ENCODE measurements at places on chromosomes 7 and 10. TPM values are rescaled to one million over a fixed set of nuclear protein-coding genes. Genes with fewer than 3 reads are reported as not detected.

Gene MRPS33
- 47.4 TPM for total RNA-seq

Gene C10orf71
- total RNA-seq, result 45.6 TPM

Gene CSGALNACT2
- 12.3 TPM for total RNA-seq

Gene DGKI
- total RNA-seq, result 0.02 TPM

Gene SMARCD3
- 86.3 TPM for total RNA-seq

Gene CALML5
- total RNA-seq, result not detected

Gene PRR15
- not detected for total RNA-seq

Gene TEX36
- total RNA-seq, result not detected

Gene CFAP69
- 4.9 TPM for total RNA-seq

Gene ABCC2
- total RNA-seq, result 1.5 TPM

Gene LIPJ
- total RNA-seq, result not detected

Gene PALS2
- total RNA-seq, result 17.3 TPM

Gene CNPY1
- total RNA-seq, result not detected

Gene ZNF727
- total RNA-seq, result 3.3 TPM

Gene GNAI1
- total RNA-seq, result 7.3 TPM

- DNase-seq, result no peak
Observed at GRCh38 chr10:990808-991207, 2.6 kb downstream of the GTPBP4 start.

DNA sequence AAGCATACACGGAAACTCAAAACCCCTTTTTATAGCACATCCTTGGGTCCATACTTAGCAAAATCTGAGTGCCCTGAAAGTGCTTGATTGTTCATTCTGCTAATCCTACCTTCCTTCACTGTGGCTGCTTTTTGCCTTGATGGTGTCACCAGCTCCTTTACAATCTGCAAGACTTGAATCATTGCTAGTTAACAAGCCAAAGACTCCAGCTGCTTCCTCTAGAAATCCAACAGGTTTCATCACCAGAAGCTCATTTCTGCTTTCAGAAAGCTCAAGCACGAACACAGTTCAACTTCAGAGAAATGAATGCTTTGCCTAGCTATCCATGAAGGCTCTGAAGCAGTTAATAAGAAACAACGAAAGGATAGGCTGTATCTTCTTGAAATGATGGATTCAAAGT is 38.0 kb downstream of the USP6NL start:
- DNase-seq, result no peak

DNA sequence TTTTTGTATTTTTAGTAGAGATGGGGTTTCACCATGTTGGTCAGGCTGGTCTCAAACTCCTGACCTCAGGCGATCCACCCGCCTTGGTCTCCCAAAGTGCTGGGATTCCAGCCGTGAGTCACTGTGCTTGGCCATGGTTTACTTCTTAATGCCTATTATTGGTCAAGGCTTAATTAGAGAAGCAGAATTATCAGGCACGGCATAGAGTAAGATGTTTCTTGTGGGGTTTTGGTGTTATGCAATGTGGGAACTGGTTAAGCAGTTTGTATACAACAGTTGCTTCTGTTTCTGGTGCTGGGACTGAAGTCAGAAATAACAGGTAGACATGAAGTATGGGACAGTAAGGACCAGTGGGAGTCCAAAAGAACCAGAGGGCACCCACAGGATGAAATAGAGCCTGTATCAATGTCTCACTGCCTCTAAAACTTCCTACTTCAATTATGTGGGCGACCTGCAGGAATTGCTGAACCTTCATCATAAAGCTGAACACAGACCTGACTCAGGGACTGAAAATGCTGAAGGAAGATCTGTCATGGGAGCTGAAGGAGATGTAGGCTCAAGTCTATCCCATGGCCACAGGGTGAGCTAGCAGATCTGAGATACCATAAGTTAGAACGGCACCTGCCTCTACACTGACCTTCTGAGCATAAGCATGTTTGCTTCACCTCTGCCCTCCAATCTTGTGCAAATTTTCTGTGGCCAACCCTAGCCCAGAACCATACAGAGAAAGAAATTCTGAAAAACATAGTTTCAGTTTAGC is 38.3 kb upstream of the VCL start:
- DNase-seq, result no peak

DNA sequence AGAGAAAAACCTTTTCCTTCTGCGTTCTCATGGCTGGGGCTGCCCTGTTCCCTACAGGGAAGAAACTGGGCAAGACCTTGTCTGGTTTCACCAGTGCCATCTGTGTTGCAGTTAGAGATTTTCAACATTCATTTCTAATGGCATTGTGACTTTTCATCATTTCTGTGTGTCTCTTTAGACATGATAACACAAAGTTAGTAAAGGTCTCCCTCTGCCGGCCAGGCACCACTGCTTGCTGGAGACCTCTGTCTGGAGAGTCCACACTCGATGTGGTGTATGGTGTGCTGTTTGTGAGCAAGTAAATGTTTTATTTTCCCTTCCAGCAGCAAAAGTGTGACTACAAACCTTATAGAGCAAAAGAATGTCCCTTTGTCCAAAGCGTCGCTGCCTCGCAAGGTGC is 213.5 kb downstream of the PAXIP1 start:
- DNase-seq, result no peak

- DNase-seq, result no peak
Observed at GRCh38 chr10:101063548-101064414, 2.0 kb downstream of the KAZALD1 start.

DNA sequence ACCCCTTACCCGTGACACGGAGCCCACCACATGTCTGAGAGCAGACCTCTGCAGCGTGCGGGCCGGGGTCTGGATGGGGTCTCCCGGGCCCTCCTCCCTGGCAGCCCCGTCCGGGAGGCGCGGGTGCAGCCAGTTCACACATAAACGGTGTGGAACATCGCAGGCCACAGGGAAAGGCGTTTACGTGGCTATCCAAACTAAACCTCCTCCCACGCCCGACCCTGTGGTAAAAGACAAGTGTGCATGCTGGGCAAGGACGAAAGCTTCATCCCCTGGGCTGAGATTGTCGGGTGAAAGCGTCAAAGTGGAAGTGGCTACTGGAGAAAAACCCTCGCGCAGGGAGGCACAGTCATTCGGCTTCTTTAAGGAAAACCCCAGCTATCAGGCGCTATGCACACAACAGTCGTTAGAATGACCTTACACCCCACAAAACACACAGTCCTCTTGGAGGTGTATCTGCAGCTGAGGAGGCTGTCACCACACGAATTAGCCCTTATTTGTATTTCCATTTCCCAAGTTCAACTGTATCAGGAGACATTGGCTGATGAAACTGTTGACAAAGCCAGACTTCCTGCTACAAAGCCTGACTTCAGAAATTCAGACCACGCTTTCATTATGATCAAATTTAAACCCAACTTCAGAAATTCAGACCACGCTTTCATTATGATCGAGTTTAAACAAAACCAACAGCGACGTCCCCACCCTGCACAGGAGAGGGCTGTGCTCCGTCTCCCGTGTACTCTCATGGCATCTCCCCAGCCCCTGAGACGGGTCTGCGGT is 15.3 kb downstream of the GPER1 start:
- no peak for DNase-seq

GRCh38 chr7:35250941-35251340 is 3.0 kb downstream of the TBX20 start:
- no peak for DNase-seq

- no peak for DNase-seq
Observed at GRCh38 chr7:152702-153391, 39.5 kb upstream of the FAM20C start.

DNA sequence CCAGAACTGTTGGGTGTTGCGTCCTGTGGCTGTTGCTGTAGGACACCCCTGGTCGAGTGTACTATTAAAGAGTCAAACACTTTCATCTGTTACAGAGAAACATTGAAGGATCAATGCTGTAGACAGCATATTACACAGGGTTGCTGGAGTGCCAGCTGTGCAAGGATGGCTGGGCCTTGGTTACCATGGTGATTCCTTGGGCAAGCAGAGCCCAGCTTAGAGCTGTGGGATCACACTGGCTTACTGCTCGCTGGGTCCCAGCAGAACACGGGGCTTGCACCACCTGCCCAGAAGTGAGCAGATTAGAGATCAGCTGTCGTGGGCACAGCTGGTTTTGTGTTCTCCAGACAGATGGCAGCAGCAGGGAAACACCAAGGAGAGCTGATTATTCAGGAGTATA is 76.0 kb downstream of the GPR141 start:
- DNase-seq, result no peak

DNA sequence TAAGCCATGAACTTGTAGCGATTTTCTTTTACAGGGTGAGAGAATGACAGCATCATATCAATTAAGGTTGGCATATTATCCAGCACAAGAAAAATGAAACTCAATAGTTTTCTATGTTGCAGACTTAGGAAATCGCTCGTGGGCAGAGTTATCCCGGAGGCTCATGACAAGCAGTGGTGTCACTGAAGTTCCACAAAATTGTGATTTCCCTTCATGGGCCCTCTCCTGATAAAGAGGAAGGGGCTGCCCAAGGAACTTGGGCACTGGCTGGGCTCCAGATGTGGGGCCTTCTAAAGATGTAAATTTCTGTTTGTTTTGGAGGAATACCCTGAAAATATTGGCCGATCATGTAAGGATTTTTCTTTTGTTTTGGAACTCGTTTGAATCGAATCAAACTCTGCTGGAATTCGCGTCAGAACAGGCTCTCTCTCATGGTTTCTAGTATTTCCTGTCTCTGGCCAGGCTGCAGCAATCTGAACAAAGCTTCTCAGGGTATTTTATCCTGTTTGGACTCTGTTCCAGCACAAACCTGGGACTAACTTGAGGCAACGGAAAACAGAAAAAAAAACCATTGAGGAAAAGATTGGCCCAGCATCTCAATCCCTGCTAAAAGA is 340.6 kb upstream of the NRP1 start:
- DNase-seq, result no peak

- DNase-seq, result no peak
Observed at GRCh38 chr10:131818510-131819234, 82.1 kb upstream of the PPP2R2D start.

GRCh38 chr7:47557694-47558670 is 23.9 kb downstream of the TNS3 start:
- DNase-seq, result peak; percentile 27

DNA sequence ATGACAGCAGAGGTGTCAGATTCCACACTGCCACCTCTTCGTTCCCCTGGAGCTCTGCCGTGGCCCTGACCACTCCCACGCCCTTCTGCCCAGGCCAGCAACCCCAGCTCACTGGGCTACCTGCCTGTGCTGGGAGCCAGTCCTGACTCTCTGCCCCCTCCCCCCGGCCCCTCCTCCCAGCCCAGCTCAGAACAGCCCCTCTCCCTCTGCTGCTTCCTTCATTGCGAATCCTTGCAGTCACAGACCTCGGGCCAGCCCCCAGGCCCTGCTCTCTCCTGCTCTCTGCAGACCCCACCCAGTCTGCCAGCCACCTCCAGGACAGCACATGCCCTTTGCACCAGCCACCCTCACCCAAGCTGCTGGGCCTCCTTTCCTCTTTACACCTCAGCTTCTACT is 60.4 kb downstream of the TCERG1L start:
- no peak for DNase-seq

GRCh38 chr10:29057822-29058331 is 231.0 kb upstream of the LYZL1 start:
- DNase-seq, result no peak

- DNase-seq, result no peak
Observed at GRCh38 chr7:69129951-69130350, 468.3 kb upstream of the AUTS2 start.

DNA sequence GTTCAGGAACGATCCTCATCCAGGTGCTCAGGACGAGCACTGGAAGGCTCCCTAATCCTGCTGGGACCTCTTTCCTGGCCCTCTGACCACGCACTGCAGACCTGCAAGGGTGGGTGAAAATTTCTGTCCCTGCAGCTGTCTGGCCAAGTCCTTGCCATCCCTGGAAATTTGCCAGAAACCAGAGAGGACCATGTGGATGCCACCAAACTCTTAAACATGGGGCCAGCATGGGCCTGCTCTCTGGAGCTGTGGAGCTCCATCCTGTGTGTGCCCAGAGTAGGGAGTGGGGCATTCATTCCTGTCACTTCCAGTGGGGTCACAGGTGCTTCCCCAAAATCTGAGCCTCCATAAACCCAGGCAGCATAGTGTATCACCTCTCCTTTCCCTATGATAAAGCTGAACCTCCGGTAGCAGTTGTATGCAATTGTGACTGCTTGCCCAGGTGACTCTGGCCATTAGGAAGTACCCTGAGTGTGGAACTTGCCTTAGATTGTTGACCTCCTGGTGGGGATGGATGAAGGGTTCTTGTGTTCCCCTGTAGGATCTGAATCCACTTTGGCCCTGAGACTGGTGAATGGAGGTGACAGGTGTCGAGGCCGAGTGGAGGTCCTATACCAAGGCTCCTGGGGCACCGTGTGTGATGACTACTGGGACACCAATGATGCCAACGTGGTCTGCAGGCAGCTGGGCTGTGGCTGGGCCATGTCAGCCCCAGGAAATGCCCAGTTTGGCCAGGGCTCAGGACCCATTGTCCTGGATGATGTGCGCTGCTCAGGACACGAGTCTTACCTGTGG is 57.1 kb downstream of the DMBT1 start:
- no peak for DNase-seq

DNA sequence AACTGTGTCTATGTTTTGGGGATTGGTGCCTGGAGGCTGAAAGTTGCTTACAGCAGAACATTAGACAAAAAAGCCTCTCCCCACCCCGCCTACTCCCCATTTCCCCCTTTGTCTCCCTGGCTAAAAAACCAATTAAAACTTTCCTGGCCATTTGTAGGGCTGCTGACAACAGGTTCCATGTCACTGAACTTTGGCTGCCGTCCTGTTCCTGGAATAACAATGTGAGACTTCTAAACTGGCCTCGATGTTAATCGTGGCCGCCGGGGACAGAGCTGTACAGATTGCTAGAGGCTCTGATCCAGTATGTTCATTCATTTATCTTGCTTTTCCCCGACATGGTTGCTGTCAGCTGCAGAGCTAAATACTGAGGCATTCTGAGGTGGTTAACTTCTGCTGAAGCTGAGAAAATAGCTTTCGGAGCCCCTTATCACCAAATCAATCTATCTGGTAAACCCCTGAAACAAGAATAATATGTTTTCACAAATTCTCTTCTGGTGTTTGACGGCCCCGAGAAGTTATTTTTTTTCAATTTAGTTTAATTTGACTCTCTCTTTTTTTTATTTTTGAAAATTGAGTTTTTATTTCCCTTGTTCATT is 271.6 kb downstream of the GFRA1 start:
- no peak for DNase-seq

GRCh38 chr10:22831586-22831985 is 96.3 kb upstream of the ARMC3 start:
- DNase-seq, result no peak

DNA sequence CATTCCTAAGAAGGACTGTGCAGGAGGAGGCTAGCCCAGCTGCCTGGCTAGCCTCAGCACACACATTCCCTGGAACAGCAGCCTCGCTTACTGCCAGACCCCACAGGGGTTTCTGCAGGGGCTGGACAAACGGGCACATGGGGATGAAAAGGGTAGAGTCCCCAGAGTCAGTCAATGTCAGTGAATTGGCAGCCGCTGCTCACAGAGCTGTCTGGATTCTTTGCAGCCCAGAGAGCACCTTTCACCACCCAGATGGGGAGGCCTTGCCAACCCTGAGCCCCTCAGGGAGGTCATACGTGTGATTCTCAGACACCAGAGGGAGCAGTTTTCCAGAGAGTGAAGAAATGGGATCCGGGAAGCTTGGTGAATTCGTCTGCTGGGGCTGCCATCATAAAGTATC is 143.3 kb downstream of the KCNMA1 start:
- DNase-seq, result no peak

GRCh38 chr7:150753826-150754603 is 16.8 kb downstream of the GIMAP5 start:
- DNase-seq, result no peak
